ENCODE measurements at places on chromosomes 3 and 15.
A peak's percentile ranks its signal among the peaks of the same experiment; 100 is the strongest.

GRCh38 chr15:75646944-75647364 lies 758 bp upstream of the SNX33 start:
- no peak for DNase-seq

DNA sequence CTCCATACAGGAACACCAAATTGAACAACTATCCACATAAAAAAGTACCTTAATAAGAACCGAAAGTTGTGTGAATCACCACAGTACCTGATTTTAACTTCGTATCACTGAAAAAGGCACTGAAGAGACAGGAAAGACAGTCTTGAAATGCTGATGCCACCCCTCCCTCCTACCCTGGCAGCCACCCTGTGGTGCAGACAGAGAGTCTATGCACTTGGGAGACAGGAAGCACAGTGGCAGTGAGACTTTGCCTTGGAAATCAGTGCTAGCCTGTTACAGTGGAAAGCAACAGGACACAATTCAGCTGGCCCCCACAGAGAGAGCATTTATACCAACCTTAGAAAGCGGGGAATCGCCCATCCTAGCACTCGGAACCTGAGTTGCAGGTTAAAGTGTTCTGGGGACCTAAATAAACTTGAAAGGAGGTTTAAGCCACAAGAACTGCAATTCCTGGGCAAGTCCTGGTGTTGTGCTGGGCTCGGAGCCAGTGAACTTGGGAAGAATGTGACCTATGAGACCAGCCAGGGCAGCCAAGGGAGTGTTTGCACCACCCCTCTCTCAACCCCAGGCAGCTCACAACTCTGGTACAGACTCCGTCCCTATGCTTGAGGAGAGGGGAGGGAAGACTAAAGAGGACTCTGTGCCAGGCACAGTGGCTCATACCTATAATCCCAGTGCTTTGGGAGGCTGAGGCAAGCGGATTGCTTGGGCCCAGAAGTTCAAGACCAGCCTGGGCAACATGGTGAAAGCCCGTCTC lies 240.1 kb downstream of the ISL2 start:
- peak; percentile 46 for DNase-seq

DNA sequence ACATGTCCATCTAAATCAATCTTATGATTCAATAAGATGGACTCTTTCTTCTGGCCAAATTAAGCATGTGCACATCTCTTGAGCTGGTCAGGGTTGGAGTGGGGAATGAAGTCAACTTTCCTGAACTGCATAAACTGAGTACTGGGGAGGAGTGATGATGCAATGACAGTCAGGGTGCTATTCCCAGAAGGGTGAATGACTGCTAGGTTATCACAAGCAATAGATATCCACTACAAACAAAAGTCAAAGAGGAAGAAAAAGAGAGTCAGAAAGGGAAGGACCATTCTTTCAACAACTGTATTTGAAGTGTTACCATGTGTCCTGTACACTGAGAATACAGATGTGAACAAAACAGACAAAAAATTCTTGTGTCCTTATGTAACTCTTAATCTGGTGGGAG lies 70.0 kb downstream of the ALCAM start:
- no peak for DNase-seq

DNA sequence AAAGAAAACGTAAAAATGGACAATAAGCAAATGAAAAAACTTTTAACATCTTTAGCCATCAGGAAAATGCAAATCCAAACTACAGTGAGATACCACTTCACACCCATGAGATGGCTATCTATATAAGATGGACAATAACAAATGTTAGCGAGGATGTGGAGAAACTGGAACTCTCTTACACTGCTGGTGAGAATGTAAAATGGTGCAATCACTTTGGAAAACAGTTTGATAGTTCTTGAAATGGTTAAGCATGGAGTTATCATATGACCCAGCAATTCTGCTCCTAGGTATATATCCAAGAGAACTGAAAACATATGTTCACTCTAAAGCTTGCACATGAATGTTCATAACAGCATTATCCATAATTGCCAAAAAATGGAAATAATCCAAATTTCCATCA lies 21.3 kb upstream of the TEX9 start:
- DNase-seq = no peak

DNA sequence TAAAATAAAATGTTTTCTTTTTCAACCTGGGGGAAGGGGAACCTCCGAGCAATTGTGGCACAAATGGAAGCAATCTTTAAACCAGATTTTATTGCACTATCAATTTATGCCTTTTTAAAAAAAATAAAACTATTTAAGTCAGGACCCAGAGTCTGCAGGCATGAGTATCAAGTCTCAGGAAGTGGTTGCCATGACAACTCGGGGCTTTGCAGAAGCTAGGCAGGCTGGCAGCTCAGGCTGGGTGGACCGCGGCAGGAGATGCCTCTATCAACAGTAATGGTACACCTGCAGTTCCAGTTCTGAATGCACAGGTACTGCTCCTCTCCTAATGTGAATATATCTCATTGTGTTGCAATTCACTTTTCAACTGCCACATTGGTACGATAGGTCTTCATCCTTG lies 447.7 kb downstream of the GABRG3 start:
- DNase-seq = no peak

- DNase-seq = no peak
Observed at GRCh38 chr15:52171807-52172206, 19.4 kb downstream of the GNB5 start.

- no peak for DNase-seq
Observed at GRCh38 chr15:90763366-90764099, 46.4 kb downstream of the BLM start.

- no peak for DNase-seq
Observed at GRCh38 chr3:140143367-140144069, 208.5 kb downstream of the CLSTN2 start.

GRCh38 chr3:49006408-49007067 lies 653 bp upstream of the WDR6 start:
- DNase-seq = no peak

GRCh38 chr3:152375546-152375945 lies 106.8 kb downstream of the MBNL1 start:
- DNase-seq = no peak

DNA sequence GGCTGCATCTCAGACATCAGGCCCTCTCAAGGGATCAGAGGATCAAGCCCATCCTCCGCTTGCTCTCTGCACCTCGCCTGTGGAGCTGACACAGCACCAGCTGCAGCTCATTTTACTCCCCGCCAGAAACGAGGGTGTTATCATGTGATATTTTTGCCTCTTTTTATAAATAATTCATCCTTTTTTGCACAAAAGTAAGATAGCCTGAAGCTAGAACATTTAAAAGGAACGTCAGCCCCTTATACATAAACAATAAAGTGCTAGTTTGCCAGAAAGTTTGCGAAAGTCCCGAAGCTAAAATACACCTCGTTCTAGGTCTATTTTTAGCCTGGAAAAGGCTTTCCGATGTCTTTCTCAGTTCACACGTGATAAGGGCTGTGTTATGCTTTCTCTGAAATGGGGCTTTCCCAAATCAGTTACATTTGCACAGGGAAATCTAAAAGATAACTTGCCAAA lies 9.6 kb upstream of the FAM174B start:
- no peak for DNase-seq

DNA sequence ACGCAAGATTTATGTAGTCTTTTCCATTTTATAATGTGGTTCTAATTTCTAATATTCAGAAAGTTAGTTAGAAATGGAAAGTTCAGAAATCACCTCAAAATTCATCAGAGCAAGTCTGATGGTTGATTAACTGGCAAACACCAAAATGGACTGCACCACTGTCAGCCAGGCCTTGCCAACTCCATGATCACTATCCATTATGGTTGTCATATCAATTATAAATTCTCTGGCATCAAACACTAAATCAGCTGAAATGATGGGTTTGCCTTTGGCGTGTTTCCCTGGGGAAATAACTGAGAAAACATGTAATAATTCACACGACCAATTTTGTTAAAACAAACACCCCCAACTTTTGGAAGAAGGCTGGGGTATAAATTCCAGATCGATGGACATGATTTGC lies 219.4 kb downstream of the CDIN1 start:
- DNase-seq = no peak
